ENCODE measurements at places on chromosomes 5 and 9.

GRCh38 chr5:14445576-14446290 lies 135.9 kb upstream of the OTULINL start:
- DNase-seq = no peak

DNA sequence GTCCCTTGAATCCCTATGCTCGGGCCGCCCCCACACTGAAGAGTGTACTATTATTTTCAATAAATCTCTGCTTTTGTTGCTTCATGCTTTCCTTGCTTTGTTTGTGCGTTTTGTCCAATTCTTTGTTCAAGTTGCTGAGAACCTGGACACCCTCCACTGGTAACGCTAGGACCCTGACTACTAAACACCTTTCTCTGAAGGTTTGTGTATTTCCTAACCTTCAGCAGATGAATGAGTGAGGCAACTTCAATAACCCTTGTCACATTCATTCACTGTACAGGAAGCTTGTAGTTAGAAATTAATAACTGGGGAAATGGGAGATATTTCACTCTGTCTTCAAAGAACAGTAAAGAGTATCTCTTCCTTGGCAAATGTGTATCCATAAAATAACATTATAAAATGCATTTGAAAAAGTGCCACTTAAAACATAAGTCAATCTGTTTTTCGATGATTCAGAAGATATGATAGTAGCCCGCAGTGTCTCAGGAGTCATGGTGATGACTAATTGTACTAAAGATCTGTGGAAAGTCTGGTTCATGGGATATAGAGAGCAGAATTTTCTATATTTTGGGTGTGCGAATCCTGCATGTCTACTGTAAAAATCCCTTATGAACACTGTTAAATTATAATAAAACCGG lies 43.2 kb upstream of the ANKH start:
- DNase-seq = no peak

DNA sequence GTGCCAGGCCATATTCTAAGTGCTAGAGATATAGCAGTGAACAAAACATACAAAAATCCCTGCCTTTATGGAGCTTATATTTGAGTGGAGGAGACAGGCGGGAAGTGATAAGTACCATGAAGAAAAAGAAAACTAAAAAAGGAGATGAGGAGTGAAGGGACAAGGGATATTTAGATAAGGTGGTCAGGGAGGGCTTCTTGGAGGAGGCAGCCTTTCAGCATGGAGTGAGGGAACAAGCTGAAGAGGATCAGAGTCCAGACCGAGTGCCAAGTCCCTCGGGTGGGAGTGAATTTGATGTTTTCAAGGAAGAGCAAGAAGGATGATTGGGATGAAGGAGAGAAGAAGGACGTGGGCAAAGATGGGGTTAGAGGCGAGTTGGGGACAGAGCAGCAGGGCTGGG lies 190.5 kb downstream of the FSTL4 start:
- DNase-seq = no peak

DNA sequence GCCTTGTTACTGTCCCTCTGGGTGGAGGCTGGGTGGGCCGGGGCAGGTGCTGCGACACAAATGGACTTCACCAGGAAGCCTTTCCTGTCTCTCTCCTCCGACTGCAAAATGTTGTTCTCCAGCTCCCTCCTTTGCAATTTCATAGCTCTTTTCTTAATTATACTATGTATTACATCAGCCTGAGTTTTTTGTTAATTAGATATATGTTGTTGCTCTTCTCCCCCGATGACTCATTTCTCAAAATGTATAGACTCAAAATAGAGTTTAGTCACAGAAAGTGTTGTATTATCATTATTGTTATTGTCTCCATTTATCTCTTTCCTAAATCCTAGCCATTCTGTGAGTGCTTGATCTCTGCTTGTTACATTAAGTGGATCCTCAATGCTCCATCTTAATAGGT lies 122.4 kb upstream of the OSMR start:
- DNase-seq = no peak

GRCh38 chr5:146751054-146751453 lies 127.5 kb downstream of the PPP2R2B start:
- no peak for DNase-seq

DNA sequence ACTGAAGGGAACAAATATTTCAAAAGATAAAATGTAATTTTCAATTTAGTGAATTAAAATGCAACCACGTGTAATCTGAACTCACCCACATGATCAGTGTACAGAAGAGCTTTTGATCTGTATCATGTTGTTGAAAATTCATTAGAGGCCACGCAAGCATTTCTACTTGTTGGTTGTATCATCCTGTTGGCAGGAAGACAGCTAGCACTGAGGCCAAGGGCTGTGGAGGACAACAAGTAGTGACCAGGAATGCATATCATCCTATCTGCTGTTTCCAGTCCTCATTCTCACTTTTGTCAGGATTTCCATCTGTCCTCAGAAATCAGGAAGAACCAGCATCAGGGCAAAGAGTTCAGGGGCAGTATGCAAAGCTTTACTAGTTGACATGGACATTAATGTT lies 29.9 kb upstream of the CKS2 start:
- no peak for DNase-seq

DNA sequence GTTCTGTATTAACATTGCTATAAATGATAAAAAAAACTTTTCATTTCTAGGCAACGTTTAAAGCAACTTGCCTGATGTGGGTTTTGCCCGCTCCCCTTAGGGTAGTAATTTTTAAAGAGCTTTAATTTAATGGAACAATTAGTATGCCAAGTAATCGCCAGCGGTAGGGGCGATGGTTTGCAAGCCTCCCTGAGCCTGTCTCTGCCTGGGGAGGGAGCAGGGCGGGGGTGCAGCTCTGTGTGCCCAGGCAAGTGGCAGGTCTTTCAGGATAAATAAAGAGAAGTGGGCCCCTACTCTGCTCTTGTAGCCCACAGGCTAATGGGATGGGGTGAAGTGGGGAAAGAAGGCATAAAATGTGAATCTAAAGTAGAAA lies 13.8 kb upstream of the TGFBI start:
- no peak for DNase-seq

- DNase-seq = no peak
Measured at GRCh38 chr5:149452665-149453617, 73.8 kb upstream of the IL17B start.

GRCh38 chr5:130155345-130156011 lies 251.2 kb downstream of the CHSY3 start:
- DNase-seq = no peak

DNA sequence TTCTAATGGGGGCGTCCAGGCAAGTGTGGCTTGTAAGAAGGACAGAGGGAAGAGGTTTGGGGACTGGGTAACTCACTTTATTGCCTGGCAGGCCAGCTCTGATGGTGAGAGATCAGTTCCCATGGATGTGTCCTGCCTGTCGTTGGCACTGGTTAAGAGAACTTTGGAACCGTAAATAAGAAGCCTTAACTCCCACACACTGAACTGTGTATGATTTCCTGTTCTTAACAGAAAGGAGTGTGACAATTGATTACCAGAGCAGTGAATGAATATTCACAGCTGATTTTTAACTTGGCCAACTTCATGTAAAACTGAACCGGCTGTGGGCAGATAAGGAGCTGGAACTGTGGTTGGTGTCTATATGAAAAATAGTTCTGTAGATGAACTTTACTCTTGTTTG lies 63.2 kb downstream of the MEGF10 start:
- no peak for DNase-seq

- no peak for DNase-seq
Measured at GRCh38 chr9:93890436-93890935, 64.7 kb downstream of the BARX1 start.

GRCh38 chr5:25345240-25345771 lies 700.5 kb upstream of the CDH10 start:
- DNase-seq = no peak

DNA sequence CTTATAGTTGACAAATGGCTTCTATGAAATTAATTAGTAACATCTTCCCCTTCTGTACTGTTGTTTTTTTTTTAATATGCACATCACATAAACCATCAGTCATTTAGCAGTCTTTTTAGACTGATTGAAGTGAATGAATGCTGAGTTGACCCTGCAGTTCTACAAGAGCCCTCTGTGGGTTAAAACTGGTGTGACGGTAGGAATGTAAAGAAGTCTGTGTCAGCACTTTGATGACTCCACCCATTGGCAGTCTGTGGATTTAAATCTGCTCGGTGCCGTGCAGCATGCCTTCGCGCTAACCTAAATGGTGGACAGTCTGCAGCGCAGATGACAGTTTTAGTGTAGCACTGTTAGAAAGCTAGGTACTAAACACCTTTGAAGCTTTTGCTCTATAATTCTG lies 3.1 kb downstream of the GTF3C4 start:
- no peak for DNase-seq

DNA sequence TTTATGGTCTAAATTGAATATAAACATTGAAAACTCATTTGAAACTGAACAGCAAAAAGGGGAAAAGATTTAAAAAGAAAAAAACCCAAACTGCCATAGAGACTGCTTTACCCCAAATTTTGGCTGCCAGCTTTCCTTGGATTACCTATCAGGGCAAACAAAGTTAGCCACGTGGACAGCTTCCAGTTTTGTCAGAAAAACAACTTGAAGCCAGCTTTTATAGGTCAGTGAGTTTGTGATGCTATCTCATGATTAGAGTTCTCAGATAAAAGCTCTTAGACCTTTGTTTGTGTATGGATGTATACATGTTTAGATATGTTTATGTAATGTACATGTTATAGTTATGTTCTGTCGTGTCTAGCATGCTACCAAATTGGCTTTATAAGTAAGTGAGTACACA lies 16.1 kb downstream of the FBP2 start:
- DNase-seq = no peak

DNA sequence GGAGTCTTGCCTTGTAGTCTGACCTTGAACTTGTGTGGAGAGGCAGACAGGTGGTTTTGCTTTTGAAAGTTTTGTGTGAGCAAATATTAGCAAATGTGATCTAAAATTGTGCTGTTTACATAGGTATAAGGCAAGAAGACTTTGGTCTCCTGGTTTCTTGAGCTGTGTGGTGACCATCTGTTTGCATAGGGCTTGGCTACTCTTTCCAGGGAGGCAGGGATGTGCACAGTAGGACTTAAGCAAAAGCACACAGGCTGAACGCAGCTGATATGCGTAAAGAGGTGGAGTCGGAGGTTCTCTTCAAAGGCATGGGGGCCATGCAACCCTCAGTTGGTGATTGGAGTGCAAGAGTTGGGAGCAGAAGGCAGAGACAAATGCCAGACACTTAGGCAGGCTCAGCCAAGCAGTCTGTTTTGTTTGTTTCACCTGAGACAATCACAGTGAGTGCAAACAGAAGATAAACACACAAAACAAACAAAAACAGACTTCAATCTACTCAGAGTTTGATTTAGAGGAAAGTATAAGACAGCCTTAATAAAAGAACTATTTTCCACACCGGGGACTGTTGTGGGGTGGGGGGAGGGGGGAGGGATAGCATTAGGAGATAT lies 744.2 kb downstream of the MTRR start:
- no peak for DNase-seq

DNA sequence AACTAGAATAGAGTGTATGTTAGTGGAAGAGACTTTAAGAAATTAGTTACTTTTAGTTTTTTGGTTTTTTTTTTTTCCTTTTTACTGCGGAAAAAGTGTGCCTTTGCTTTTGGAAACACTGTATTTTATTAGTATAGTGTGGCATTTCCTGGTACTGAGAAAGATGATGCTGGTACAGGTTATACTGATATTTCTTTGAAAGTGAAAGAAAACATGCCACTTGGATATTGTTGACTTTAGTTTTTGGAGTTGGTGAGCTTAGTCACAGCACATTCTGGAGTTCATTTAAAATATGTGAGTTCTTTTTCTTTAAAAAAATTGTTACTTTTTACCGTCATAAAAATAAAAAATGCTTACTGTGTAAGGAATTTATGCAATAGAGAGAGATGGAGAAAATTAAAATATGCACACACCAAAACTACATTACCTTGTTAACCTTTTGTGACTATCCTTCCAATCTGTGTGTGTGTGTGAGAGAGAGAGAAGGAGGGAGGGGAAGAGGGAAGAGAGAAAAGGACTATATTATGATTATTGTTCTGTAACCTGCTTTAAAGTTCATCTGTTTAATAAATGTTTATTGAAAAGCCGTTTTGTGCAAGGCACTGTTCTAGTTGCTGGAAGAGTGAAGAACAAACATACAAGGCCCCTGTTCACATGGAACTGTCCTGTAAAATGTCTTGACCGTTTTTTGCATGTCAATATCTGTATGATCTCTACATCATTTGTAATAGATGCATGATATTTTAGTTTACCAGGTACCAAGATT lies 1.9 kb downstream of the UGCG start:
- DNase-seq = no peak

GRCh38 chr9:81394881-81395675 lies 294.3 kb downstream of the TLE1 start:
- DNase-seq = no peak

GRCh38 chr9:37417857-37418618 lies 4.5 kb upstream of the GRHPR start:
- DNase-seq = no peak

DNA sequence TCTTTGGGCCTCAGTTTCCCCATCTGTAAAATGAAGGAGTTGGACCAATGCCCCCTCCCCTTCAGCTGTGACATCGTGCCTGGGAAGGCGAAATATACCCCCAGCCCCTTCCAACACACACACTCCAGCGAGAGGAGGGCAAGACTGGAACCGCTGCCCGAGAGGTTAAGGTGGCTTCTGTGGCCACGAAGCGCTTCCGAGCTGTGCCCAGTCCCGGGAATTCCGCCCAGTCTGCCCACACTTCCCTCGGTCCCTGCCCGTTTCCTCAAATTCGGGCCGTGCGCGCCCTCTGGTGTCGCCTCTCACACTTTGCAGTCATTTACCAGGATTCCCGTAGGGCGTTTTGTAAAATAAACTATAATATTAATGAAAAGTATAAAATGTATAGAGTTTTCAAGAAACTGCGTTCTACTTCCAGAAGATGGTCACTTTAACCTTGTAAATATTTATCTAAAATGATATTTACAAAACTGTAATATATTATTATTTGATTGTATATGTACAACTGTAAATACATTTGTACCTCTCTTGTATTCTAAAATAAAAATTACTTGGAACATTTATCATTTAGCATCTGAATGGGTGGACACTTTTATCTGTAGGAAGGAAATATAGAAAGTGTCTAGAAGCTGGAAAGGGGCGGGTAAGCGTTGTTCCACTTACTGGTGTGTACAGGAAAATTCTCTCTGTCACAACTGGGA lies 11.0 kb upstream of the EXOSC2 start:
- DNase-seq = peak; percentile 61

DNA sequence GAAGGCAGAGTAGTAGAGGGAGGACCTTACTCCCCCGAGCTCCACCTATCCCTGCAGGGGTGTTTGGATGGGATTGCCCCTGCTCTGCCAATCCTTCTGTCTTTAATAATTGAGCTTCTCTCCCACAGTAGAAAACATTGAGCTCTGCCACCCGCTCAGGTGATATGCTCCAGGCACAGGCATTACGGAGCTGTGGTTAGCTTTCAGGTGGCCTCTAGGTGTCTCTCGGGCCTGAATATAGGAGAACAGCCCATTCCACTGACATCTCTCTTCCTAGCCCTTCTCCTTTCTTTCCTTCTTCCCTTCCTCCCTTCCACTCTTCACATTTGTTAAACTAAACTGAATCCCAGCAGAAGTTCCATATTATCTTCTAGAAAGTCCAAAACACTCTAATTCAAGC lies 203.4 kb downstream of the SYK start:
- no peak for DNase-seq

GRCh38 chr5:9818340-9818845 lies 188.2 kb upstream of the TAS2R1 start:
- no peak for DNase-seq
